NCI-H2081 (cell line): ENCODE measurements at places on chromosomes 5 and 9.
A peak's percentile ranks its signal among the peaks of the same experiment; 100 is the strongest.

DNA sequence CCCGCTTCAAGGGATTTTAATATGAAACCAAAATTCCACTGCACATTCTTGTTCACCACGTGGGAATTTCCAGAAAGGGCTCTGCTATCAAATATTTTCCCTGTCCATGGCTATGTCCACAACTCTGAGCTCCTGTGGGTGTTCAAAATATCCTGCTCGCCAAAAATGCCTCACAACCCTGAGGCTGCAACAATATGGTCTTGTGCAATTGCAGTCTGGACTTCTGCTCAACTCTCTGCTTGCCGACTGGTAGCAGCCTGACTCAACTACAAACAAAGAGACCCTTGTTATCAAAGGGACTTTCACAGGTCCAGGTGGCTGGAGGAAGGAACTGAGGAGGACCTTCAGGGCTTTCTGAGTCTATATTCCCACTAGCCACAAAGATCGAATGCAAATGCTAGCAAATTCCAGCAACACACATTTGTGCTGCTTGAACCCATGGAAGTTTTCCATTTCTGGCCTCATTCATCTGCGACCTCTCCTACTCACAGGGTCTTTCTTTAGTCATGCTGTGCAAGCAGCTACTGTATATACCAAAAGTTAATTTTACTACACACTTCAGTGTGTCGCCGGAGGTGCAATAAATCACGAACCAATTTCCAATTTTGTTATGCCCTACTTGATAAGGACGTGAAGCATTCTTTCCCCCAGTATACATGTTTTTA lies 169.2 kb upstream of the SLC30A5 start:
- no peak for DNase-seq

DNA sequence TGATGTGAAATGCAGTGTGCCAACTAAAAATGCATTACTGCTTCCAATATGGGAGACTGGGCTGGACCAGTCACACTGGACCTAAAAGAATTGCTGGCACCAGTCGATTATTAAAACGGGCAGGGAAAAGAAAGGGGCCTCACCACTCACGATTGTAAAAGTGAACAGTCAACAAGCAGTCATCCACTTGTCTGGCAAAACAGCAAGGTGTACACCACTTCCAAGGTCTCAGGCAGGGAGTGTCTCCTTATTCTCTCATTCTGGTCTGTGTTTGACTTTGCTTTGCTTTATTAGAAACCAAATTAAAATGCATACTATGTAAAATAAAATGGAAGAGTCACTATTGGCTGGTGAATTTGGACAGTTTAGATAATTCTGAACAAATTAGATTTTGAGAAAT lies 57.8 kb upstream of the TRPM3 start:
- DNase-seq: no peak

DNA sequence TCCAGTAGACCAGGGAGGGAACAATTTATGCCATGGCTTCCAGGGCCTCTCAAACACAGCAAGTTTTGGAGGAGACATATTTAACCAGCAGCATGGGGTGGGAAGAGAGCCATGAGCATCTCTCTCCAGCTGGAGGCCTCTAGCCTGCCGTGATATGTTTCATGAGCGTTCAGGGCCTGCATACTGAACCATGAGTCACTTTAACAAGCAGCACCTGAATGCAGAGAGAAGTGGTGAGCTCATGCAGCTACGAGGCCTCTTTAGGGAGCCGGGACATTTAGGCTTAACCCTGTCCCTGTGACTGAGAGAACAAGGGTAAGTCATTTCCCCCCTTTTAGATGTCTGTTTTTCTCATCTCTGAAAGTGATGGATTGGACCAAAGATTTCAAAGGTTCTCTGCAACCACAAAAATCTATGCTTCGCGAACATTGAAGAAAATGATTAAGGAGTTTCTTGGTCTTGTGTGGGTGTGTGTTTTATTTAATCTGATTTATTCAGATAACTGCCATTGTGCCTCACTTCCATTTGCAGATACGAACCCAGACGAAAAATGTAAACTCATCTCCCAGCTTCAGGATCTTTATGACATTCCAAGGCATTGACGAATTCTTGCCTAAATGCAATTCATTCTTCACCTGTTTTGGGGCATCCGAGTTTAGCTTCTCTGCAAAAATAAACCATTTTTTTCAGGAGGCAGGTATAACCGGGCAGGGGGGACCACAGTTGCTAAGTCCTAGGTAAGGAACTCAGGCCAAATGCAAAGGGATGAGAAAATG lies 157.0 kb downstream of the GABBR2 start:
- DNase-seq: no peak

- DNase-seq: no peak
Measured at GRCh38 chr5:172147857-172148256, 40.2 kb downstream of the STK10 start.

DNA sequence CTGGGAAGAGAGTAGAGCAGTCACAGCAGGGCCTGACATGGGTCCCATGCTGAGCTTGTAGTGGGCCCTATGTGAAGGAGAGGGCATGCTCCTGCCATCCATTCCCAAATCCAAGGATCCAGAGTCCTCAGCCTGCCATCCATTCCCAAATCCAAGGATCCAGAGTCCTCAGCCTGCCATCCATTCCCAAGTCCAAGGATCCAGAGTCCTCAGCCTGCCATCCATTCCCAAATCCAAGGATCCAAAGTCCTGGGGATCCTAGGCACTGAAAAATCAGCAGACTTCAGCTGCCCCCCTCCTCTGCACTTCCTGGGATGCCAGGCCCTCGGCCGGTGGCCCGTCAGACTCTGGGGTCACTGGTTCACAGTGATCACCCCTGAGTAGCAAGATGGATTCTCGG lies 33.6 kb downstream of the THBS4 start:
- DNase-seq: no peak

DNA sequence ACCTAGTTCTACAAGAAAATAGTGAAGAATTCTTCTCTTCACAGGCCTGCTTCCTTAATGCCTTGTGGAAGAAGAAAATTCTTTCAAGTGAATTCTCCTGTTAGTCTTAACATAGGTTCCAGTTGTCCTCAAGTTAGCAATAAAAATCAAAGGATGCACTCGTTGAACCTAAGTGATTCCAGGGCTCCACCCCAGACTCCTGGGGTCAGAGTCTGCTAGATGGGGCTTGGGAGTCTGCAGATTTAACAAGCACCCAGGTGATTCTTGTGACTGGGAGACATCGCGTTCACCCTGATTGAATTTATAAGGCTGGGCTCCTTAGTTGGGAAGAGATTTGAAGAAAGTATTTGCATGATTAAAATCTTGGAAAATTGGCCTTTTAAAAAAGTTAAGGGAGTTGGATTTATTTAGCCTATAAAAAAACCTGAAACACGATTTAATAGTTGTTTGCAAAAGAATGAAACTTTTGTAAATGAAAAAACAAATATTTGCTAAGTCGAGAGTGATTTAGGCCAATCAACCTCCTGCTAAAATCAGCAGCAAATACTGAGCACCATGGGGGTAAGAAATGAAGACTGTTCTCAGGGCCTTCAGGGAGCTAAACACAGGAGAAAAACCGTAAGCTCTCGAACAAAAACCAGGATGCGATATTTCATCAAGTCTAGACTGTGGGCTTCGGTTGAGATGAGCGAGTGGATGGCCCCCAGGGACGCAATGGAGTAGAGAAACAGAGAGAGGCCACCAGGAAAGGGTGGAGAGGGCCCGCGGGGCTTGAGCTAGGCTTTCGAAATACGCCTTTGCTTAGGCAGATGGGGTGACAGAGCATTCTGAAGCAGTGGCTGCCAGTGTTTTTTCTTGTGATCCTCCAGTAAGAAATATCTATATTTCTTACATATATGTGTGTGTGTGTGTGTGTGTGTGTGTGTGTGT lies 86.9 kb upstream of the TTC23L start:
- peak; percentile 22 for DNase-seq

DNA sequence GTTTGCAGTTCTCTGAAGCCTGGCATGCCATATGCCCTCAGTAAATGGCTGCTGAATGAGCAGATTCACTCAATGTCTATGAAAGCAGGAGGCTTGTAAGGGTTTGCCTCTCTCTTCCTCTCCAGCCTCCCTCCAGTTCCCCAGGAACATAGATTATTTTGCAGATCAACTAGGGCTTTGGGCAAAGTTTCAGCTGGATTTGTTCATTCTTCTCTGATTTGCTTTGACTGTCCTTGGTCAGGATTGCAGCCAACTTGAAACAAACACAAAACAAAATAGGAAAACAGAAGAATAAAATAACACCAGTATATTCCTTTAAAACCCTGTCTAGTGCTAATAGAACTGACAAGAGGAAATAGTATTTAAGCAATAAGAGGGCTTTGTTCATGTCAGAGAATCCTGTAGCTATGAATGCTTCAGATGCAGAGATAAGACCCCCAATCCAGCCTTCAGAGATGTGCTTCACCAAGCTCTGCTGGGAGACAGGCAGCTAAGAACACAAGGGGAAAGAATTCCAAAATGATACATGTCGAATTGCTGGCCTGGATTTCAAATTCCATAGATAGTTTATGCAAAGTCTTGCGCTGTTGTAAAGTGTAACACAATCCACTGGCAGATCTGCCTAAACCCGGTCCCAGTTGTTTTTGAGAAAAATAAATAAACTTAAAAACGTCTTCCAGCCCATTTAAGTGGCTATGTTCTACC lies 174.3 kb downstream of the PAPPA start:
- DNase-seq: no peak

- no peak for DNase-seq
Measured at GRCh38 chr5:66285343-66285922, 141.3 kb downstream of the SREK1 start.

GRCh38 chr5:169258372-169259000 lies 42.5 kb downstream of the SLIT3 start:
- DNase-seq: no peak

DNA sequence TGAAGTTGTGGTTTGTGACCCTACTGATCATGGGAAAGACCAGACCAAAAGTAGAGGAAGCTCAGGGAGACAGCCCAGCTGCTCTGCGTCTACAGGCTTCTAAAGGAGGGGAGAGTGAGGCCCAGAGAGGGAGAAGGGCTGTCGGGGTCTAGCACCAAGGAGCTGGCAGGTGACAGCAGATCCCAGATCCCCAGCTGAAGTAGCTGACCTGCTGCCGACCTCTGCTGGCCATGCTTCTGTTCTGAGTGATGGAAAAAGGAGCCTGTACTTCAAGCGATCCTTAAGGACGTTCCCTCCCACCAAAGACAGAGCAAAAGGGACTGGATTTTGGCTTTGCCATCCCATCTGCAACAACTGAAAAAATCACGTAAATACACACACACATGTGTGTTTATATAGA lies 22.7 kb upstream of the QSOX2 start:
- no peak for DNase-seq

DNA sequence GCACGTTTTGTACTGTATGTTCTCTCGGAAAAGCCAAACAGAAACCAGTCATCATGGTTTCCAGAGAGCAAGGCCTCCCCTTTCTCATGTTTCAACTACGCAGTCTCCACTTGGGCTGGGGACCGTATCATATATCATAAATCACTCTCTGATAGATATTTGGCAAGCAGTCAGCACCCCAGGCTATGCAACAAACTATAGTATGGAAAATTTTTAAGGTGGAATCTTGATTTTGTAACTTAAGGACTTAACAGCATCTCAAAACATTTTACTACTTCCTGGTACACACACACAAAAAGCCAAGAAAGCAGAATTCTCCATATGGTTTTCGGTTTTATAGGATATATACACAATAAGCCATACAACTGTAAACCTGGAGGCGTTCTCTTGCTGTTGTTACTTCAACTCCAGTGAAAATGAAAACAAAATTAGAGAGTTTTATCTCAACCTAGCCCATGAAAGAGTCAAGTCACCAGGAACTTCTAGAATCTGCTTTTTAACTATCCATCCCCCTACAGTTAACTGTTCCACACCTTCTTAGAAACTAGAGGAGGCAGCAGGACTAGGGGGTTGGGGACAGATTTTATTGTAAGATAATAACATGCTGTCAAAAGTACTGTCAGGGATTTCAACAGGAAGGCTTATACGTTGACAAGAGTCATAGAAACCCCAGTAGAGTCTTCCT lies 283.4 kb downstream of the NFIB start:
- DNase-seq: peak; percentile 57

GRCh38 chr5:98568336-98568735 lies 205.1 kb upstream of the RGMB start:
- no peak for DNase-seq

DNA sequence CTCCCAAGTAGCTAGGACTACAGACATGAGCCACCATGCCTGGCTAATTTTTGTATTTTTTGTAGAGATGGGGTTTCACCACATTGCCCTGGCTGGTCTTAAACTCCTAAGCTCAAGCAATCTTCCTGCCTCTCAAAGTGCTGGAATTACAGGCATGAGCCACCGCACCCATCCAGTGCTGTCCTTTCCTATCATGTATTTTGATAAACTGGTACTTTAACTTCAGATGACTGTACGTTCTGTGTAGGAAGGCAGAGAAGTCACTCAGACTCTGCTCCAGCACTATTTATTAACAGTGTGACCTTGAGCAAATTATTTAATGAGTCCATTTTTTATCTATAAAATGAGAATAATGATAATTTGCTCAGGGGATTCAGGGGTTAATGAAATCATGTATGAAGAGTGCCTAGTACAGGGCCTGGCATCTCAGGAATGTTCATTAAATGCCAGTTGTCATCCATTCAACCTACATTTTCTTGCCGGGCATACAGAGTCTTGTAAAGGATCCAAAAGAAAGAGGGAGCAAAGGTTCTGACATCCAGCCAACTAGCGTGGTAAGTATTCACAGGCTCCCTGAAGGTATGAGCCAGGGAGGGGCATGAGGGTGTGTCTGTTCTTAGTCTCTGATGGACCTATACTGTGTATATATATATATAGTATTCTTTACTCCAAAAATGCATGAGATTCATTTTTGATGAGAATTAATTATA lies 201.9 kb downstream of the PBX3 start:
- no peak for DNase-seq

GRCh38 chr5:116738239-116738614 lies 163.6 kb upstream of the SEMA6A start:
- DNase-seq: peak; percentile 15

DNA sequence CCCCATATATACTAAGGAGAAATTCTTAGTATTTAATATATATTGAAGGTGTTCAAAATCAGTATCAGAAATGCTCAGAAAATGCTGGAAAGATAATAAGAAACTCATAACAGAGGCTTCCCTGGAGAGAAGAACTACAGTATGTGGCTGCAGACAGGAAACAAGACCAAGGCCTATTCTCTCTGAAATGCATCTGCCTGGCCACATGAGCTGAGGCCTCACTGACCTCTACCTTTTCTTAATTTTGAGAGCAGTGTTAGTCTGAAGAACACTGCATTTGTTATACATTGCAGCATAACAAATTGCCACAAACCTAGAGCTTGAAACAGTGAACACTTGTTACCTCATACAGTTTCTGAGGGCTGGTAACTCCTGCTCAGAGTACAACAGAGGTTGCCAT lies 133.4 kb upstream of the SPEF2 start:
- no peak for DNase-seq

GRCh38 chr5:102700916-102701315 lies 54.2 kb upstream of the PAM start:
- DNase-seq: no peak

DNA sequence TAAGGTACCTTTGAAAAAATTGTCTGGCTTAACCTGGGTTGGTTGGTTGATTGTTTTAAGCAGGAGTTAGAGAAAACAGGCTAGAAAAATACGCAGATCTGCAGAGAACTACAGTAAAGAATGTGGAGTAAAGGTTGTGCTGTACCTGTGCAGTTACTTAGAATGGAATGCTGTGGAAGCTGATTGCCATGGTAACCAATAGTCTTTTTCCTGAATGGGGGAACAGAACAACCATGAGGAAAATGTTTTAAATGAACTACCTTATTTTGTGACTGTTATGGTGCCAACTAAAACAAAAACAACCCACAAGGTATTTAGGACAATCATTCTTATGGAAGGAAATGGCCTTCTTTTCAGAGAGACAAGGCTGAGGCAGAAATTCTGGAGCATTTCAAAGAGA lies 4.8 kb upstream of the HOMER1 start:
- no peak for DNase-seq
